ENCODE measurements at places on chromosomes 5 and 9. TPM values are rescaled to one million over a fixed set of nuclear protein-coding genes. Genes with fewer than 3 reads are reported as not detected.

The ECM2 gene
- total RNA-seq: 5.6 TPM

The SLCO6A1 gene
- 0.94 TPM for total RNA-seq

The KIF4B gene
- total RNA-seq: 0.16 TPM

The DNAJB5 gene
- total RNA-seq: 47.9 TPM

The IFNA1 gene
- not detected for total RNA-seq

The GBGT1 gene
- total RNA-seq: 8.1 TPM

The ZFYVE16 gene
- total RNA-seq: 57.1 TPM

The INSL6 gene
- total RNA-seq: not detected

The LCN12 gene
- not detected for total RNA-seq

The LCN10 gene
- not detected for total RNA-seq

The DBH gene
- total RNA-seq: not detected

- no peak for DNase-seq
Measured at GRCh38 chr5:109105631-109106267, 304.0 kb downstream of the PJA2 start.

GRCh38 chr9:70412832-70413463, 1.5 kb downstream of the KLF9 start:
- DNase-seq: peak; percentile 68

DNA sequence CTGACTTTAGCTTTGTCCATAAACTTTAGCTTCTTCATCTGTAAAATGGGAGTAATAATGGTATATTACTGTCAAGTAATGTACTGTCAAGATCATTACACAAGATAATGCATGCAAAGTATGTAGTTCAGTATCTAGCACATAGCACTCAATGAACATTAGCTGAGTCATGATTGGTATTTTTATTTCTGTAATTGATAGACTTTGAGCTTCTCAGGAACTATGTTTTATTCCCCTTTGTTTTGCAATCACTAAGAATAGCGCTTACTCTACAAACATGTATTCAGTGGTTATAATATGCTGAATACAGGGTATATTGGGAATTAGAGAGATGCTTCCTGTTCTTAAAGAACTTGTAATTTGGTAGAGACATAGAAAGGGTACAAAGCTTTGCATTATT, 142.3 kb upstream of the KLF9 start:
- DNase-seq: no peak

DNA sequence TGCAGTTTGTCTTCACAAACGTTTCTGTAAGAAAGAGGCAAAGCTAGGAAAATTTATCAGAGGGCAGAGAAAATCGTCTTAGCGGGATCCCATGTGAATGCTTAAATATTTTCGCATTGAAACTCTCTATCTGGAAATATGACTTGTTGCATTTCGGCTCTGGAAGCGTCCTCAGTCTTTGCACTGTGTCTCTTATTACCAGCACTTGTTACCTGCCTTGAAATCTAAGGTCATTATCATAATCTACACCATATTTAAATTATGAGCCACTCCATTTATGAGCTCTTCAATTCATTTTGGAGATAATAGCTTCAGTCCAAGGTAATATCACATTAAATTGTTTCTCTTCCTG, 1.4 kb downstream of the EGFLAM start:
- no peak for DNase-seq

DNA sequence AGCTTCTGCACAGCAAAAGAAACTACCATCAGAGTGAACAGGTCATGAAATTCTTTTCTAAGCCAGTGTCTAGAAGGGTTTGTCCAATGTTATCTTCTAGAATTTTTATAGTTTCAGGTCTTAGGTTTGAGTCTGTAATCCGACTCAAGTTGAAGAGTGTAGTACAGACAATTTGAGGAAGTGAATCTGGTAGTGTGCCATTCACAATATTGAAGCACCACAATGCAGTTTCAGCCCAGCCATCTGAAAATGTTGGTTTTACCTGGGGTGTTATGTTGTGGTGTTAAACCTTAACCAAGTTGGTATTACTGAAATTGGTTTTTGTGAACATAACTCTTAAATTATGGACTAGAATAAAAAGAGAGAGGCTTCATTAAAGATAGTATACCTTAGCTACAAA, 77.2 kb downstream of the ADAMTS16 start:
- DNase-seq: no peak

DNA sequence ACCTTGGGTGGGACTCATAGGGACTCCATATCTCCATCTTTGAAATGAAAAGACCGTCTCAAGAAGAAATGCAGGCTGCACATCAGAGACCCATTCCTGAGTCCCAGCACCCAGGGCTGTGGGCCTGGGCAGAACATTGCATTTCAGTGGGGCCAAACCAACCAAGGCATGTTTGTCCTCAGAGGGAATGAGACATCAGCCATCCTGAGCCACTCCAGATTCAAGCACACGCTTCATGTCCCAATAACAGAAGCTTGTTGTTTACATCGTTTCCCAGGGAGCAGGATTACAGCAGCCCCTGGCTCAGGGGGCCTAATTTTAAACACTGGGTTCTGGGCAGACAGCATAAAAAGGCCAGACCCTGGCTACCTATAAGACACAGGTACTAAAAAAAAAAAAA, 24.3 kb downstream of the DUSP1 start:
- no peak for DNase-seq

- DNase-seq: no peak
Measured at GRCh38 chr5:126370796-126371718, 52.2 kb upstream of the GRAMD2B start.

DNA sequence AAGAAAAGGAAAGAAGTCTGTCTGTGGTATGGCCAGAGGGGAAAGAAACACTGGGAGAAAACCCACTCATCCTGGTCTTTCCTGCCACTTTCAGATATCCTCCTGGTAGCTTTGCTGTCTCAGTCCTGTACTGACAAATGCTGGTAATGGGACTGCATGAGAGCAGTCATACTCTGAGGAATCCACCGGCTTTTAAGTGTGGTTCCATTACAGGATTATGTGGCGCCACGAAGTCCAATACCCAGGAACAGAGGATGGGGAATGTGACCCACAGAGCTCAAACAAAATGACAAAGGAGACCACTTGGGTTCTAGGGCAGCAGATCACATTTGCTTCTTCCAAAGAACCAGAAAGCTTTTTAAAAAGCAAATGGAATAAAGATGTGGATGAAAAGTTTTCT, 26.3 kb upstream of the FBP1 start:
- DNase-seq: no peak

- DNase-seq: no peak
Measured at GRCh38 chr5:17898766-17899165, 264.5 kb downstream of the TAF11L14 start.

GRCh38 chr5:54580997-54581811, 63.6 kb downstream of the SNX18 start:
- DNase-seq: no peak

- no peak for DNase-seq
Measured at GRCh38 chr9:5529683-5530221, 19.4 kb downstream of the PDCD1LG2 start.

- DNase-seq: no peak
Measured at GRCh38 chr5:116525674-116526073, 48.9 kb downstream of the SEMA6A start.

GRCh38 chr5:40823459-40823858, 11.6 kb downstream of the RPL37 start:
- DNase-seq: no peak

GRCh38 chr5:97297063-97297703, 114.1 kb upstream of the RIOK2 start:
- no peak for DNase-seq

GRCh38 chr5:122674385-122674784, 100.5 kb upstream of the SNX2 start:
- no peak for DNase-seq

DNA sequence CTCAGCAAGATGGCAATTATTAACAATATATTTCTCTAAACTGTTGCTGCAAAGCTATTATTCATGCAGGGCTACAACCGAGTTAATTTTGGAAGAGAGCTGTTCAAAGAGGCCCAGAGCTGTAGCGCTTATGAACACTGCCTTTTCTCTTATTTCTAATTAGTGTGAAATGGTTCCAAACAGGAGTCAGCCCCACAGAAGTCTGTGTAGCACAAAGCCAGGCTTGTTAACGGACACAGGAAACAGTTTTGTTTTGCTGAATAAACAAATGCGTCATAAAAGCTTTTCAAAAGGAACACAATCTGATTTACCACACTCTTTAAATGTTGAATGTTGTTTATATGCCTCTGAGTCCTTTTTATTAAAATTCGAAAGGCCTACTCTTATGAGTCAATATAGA, 396.5 kb downstream of the ANXA1 start:
- no peak for DNase-seq

DNA sequence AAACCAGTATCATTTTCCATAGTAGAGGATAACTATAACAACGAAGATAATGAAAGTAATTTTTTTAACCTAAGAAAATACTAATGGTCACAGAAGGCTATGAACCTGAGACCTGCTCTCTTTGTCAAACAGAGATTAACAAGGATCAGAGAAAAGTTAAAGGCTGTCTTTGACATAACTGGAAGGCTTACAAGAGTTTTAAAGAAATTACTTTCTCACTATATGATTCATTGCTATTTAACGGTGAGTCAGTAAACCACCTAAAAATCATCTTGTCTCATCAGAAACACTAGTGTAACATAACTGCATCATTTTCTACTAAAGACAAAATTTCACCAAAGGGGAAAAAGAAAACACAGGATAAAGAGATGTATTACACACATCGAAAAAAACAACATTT, 19.3 kb downstream of the MLANA start:
- no peak for DNase-seq

DNA sequence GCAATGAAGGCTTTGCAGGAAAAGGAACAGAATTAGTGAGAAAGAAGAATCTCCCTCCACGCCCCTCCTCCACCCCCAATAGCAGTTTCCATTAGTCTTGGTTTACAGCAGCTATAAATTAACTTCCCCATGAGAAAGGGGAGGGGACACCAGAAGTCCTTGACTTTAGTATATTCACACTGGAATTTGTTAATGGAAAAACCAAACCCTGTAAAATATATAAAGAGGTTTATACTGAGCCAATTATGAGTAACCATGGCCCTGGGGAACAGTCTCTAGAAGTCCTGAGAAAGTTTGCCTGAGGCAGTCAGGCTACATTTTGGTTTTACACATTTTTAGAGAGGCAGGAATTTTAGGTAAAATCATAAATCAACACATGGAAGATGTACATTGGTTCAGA, 88.5 kb downstream of the ALDH1A1 start:
- DNase-seq: no peak

DNA sequence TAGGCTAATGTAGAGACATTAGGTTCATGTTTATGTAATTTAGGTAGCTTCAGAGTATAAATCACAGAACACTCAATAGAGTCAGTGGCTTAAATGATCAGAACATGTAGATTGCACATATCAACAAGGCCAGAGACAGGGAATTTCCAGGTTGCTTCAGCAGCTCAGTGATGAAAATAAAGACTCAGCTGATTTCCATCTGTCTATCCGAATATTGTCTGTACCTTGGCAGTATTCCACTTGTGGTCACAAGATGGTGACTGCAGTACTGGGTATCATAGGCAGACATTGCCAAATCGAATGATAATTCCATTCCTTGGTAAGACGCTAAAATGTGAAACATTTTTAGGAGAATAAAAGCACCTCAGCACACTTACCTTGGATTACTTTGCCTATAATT, 702.2 kb downstream of the MAT2B start:
- no peak for DNase-seq

DNA sequence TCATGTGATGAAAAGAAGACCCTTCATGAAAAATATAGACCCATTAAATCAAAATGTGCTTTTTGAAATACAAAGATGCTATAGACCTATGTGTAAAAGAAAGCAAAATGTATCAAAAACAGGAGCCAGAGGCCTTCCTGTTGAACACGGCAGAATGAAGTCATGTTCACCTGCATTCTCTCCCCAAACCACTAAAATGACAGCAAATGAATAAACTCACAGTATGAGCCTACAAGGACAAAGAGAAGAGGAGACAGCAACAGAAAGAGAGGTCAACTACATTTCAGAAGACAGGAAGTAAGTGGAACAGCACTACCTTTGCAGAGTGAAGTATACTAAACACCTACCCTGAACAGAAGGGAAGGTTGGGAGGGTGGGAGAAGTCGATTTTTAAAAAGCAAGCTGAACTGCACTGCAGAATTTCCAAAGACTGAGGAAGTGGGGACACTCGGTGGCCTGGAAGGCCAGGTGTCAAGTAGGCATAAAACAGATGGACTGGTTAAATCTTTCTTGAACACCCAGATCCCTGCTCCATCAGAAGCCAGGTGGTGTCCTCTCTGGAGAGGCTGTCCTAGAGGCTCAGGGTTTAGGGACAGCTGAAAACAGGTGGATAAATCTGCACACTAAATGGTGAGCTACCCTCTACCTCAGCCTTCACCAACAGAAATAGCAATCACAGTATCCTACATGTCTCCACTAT, 48.9 kb downstream of the MED27 start:
- DNase-seq: no peak

- no peak for DNase-seq
Measured at GRCh38 chr9:561427-561826, 280.1 kb upstream of the DMRT1 start.

GRCh38 chr5:639253-639530, 27.1 kb downstream of the CEP72 start:
- no peak for DNase-seq

- DNase-seq: no peak
Measured at GRCh38 chr5:66828046-66828547, 231.9 kb downstream of the MAST4 start.
